Naive thymus-derived CD4-positive, alpha-beta T cell (primary cell): ENCODE measurements at places on chromosomes 5 and 9. TPM values are rescaled to one million over a fixed set of nuclear protein-coding genes. Genes with fewer than 3 reads are reported as not detected.

DNA sequence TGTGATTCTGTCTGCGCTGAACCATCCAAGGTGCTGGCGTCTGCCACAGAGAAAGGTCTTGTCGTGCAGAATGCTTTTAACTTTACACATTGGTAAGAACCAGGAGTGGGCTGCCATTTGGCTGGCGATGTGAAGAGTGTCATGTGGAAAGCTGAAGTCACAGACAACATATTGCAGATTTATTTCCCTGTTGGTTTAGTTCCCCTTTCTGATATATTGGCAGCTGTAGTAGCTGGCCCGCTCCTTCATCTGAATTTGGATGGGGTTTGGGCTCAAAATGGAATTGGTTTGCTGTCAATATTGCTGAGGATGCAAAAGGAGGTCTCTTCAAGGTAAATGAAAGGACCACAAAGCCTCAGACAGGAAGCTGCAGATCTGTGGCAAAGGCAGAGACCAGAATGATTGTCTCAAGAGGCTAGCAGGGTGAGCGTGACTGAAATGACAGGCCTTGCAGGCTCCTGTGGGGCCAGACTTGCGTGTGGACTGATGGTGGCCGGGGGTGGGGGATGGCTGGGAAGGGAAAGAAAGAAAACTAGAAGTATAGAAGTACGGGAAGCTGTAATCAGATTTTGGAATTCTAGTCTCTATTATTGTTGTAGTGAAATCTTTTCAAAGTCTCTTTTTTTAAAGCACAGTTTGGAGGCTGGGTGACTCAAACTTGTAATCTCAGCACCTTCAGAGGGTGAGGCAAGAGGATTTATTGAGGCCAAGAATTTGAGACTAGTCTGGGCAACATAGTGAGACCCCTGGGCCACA is 25.1 kb upstream of the CD180 start:
- DNase-seq = no peak

TMC1 gene
- not detected in 2 replicates for total RNA-seq

DNA sequence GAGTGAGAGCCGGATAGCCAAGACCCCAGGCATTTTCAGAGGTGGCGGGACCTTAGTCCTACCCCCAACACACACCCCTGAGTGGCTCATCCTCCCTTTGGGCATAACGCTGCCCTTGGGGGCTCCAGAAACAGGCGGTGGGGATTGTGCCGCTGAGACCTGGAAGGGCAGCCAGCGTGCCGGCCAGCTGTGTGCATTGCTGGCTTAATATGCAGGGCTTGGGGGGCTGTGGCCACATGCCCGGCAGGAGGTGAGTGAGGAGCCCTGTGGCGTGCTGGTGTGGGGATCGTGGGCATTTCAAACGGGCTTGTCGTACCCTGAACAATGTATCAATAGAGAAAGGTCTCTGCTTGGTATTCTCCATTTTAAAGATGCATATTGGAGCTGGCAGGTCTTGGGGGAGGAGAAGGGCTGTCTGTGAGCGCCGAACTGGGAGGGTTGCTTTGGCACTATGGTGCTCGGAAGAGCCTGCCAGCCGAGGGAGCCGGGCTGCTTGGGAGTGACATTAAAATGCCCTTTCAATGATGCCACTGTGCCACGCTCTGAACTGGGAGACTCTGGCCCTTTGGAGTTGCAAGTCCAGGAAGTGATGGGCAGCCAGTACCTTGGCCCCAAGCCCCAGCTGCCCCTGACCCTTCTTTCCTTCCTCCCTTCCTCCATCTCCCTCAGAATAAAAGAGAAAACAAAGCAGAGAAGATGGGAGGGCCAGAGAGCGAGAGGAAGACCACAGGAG is 11.2 kb upstream of the OLFM1 start:
- no peak for DNase-seq

DNA sequence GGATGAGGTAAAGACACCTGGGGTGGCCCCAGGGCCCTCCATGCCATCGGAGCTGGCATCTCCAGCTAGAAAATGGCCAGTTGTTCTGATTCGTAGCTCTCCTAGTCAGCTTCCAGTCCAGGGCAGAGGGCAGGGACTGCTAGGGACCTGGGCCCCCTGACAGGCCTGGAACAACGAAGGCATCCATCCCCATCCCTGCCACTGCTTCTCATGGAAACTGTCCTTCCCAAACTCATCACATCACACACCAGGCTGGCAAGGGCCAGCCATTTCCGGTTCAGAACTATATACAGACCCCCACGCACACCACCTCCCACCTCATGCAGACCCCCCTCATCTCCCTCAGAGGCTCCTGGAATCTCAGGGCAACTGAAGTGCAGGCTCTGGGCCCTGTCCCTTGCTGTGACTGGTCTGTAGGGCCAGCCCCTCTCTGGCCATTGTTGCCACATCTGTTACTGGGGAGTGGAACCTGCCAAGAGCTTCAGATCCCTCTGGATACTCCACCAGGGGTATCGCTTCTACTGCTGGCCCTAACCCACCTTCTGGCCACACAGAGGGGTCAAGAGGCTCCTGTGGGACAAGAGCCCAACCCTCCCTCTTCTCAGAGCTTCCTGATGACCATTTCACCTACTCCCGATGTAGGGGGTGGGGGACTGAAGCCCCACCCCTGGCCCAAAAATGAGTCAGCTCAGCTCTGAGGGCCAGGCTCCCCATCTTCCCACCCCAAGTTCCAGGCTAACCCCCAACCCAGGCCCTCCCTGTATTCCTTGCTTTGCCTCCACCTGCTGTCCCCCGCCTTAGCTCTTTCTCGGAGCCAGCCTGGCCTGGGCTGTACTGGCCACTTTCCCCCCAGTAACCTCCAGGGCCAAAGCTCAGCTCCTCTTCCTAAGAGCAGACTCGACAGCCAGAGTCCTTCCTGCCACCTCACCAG is 1.2 kb upstream of the MZB1 start:
- no peak for DNase-seq

DNA sequence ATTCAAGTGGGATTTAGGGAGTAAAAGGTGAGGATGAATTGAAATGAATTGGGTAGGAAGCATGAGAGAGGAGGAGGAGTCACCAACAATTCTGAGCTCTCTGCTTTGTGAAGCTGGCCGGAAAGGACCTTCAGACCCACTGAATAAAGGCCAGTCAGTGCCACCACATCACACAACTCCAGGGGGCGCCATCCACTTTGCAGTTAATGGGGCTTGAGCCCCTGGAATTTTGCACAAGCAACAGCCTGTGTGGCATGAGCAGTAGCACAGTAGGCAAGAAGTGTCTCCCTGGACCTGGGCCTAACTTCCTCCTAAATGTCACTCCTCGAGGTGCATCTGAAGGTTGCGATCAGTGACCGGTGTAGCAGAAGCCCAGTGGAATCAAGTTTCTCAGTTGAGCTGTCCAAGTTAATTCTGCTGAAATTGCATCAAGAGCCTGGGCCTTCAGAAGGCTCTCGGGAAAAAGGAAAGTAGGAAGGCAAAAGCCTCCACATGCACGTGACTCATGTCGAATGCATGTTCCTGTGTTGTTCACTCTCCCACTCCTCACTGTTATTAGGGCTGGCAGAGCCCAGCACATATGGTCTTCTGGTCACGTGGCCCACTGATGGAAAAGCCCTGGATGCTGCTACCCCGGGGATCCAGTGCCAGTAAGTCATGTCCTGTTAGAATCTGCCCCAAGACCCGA is 27.8 kb upstream of the GLIS3 start:
- DNase-seq = no peak

GRCh38 chr5:114185274-114185673 is 176.6 kb upstream of the KCNN2 start:
- no peak for DNase-seq

- DNase-seq = no peak
These were observed 15.0 kb upstream of the PFDN1 start for GRCh38 chr5:140317859-140318258.

DNA sequence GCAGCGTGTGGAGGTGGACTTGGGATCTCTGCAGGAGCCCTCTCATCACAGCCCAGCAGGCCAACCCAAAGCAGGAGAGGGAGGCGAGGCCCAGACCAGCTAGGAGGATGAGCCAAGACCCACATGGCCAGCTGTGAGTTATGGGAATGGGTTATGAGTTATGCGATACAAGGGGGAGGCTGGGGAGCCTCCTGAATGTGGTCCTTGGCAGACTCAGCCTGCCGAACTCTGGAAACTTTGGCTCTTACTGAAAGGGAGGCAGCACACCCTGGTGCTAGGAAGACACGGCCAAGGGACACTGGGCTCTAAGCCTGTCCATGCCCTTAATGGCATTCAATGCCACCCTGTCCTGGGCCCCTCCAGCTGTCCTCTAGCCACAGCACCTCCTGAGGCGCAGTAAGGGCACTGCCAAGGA is 7.7 kb upstream of the VAV2 start:
- DNase-seq = no peak

DNA sequence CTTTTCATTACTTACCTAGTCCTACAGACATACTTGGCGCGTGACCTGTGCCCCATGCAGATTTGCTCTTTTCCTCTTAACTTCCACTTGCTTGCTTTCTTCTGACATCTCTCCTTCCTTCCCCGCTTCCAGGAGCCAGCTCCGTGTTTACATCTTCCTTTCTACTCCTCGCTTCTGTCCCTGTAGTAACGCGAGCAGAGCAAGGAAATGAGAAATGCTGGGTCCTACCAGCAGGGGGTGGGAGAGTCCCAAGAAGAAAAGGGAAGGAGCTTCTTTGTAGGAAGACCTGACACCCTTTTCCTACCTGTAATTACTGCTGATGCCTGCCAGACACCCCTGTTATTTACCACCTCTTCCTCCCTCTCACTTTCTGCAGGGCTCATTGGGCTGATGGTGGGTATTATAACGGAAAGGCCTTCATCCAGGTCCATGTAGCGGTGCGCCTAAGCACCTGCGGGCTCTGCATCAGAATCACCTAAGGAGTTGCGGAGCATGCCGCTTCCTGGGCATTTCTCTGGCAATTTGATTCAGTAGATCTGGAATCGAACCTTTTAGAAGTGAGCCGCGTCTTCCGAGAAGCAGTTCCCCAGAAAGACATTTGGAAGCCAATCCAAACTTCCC is 1260.8 kb upstream of the WWC1 start:
- DNase-seq = no peak

WNT8A gene
- total RNA-seq = not detected

DNA sequence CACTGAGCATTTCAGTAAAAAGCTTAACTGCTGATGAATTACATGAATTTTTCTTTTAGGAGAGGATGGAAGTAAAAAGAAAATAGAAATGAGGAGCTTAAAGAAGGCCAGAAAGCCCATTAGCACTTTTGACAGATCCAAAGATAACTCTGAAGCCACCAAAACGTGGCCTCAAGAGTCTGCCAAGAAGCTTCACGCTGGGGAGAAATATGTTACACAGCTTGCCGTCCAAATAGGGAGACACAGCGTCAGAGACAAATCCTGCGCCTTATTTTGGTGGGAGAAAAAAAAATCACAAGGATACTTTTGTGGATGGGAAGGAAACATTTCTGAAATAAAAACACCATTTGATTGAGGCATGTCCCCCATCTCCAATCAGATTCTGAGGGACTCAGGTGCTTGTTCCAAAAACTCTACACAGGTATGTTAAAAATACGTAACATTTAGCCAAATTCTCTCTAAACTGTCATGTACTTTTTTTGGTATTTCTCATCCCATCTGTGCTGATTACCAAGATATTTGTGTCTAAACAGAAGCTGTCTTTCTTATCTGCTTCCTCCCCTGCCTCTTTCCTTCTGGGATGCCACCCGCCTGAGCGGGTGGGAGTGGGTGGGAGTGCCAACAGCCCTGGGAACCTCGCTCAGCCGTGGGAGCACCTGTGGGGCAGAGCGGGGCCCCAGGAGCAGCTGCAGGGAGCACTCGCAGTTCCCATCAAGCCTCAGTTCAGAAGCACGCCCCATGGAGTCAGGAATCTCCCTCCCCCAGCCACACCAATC is 275.5 kb downstream of the DENND1A start:
- no peak for DNase-seq

FGD3 gene
- 341 TPM for total RNA-seq

- DNase-seq = no peak
These were observed 205.3 kb downstream of the TTLL11 start for GRCh38 chr9:121887553-121888437.

GRCh38 chr5:169018925-169019324 is 282.0 kb downstream of the SLIT3 start:
- no peak for DNase-seq

SPATA9 gene
- 0.66 TPM for total RNA-seq

DNA sequence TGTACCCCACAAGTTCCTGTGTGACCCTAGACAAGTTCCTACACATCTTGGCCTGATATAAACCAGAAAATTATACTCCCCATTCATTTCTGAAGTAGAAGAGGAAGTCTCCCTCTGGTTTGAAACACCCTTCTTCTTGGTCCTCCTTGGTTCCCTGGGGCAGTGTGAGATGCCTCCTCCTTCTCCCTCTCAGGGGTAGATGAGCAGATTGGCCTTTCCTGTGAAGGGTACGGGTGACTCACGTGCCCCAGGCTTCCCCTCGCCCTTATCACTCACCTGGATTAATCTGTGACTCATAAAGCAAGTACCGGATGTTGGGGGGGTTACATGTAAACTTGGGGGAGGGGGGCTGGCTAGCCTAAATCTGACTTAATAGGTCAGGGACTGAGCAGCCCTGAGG is 11.1 kb upstream of the AQP3 start:
- DNase-seq = peak; percentile 27

PCDHGB3 gene
- 0.34 TPM for total RNA-seq

DNA sequence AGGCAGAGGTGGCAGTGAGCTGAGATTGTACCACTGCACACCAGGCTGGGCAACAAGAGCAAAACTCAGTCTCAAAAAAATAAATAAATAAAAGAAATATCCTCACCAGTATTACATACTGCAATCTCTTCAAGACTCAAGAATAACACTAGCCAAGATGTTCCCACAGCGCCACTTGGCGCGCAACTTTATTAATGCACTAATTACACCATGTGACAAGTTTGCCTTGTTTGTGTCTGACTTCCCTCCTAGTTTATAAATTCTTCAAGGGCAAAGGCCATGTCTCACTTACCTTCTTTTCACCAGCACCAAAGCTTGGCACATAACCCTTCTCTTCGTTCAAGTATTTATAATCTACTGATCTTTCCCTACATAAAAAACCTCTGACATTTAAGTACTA is 4.8 kb downstream of the SKP1 start:
- no peak for DNase-seq

GRCh38 chr5:122083535-122083934 is 5.5 kb upstream of the LOX start:
- DNase-seq = no peak

NCS1 gene
- 0.22 TPM for total RNA-seq

PPP3R2 gene
- not detected in 2 replicates for total RNA-seq

DNA sequence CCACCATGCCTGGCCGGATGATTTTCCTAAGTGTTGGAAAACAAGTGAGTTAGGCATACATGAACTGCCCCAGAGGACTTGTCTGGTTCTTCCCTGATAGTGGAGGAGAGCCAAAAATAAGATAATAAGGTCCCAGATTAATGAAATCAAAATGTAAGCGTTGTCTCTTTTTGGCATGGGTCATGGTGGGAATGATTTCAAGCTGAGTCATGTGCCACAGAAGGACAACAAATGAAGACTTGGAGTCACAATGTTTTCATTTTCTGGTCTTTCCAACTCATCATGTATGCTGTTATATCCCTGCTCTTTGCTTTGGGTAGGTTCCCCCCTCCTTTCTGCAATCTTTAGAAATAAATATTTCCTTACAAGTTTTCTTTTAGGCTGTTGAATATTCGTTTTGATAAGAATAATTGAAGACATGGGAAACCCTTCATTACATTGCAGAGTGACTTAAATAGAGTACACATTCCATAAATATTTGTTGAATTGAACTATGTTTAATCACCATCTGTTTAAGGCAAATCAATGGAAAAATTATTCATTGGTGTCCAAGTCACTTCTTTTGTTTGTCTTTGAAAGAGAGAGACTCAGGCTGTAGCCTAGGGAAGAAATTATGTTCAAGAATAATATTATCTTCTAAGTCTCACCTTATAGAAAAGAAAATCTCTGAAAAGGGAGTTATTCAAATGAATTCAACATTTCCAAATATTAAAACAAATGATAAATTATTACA is 196.3 kb downstream of the CSNK1G3 start:
- DNase-seq = no peak

GRCh38 chr5:123455095-123455494 is 31.9 kb upstream of the CEP120 start:
- DNase-seq = no peak
